ENCODE measurements at places on chromosomes 12 and 14.

- DNase-seq = no peak
Measured at GRCh38 chr12:22046968-22047390, 961 bp downstream of the CMAS start.

GRCh38 chr12:75564398-75564797 is 53.0 kb upstream of the KRR1 start:
- no peak for DNase-seq

GRCh38 chr12:107326237-107326636 is 232.9 kb upstream of the CRY1 start:
- DNase-seq = no peak

DNA sequence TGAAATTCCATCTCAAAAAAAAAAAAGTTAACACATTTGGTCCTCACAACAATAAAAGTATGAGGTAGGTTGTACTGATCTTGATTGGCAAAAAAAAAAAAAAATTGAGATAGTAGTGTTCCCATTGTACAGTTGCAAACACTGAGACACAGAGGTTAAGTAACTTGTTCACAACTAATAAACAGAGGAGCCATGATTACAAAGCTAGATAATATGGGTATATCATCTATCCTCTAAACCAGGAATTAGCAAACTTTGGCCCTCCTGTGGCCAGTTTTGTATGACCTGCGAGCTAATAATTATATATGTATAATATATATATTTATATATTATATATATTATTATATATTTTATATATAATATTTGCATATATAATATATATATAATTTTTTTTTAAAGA is 2.3 kb upstream of the PSME1 start:
- no peak for DNase-seq

GRCh38 chr14:54177019-54177418 is 219.8 kb upstream of the CDKN3 start:
- DNase-seq = no peak

DNA sequence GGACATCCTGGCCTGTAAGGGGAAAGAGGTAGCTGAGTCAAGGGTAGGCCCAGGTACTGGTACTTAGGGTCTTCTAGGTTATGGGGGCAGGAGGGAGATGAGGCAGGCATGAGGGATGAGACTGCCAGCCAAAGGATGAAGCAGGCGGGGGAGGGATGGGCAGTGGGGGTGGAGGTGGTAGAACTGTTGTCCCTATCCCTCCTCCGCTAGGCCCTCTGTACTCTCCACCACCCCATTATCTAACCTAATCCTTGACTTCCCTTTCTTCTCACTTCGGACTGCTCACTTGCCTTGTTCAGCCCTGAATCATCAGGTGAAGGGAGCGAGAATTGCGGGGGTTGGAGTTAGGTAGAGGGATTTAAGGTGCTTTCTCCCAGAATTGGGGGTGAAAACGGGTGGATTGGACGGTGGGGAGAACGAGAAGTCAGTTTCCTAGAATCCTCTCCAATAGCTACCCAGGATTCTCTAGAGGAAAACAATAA is 562 bp downstream of the PAN2 start:
- no peak for DNase-seq

DNA sequence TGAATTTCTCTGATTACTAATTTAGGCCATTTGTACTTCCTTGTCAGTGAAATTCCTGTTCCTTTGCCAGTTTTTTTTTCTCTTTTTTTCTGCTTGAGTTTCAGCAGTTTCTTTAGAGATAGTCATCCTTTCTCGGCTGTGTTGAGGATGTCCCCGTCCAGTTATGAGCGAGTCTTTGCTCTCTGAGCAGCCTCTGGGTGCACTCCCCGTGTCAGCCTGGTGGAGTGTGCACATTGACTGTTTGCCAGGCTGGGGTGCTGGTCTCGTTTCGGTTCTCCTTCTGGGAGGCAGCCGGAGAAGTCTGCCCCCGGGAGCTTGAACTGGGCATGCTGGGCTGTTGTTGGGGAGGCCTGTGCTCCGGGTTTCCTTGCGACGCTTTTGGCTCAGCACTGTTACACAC is 3.0 kb downstream of the PACS2 start:
- DNase-seq = no peak

DNA sequence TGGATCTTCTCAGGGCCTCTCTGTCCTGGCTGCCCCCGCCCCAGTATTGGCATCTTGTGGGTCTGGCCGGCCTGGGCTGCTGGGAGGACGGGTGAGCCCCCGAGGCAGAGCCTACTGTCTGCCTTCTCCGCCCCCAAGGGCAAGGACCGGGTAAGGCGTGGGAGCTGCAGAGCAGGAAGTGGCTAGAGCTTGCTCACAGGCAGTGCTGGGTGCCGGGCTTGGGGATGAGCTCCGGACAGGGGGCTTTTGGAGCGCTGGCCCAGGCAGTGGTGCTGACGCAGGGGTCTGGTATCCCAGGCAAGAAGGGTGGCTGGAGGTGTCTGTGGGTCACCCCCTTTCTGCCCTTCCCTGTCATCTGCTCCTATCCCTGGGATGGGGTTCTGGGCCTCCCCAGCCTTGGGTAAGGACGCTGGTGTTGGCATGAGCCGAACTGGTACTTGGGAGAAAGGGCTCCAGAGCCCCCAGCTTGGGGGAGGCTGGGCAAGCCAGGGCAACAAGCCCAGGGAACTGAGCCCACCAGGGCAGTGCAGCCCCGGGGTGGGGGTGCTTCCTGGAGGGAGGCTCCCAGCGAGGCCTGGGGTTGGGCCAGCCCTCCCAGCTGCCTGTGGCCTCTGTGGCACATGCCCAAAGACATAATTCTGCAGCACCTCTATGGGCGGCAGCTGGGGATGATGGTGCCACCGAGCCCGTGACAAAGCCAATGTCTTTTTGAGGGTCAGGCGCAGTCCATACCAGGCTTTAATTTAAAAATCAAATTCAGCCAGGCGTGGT is 126.3 kb downstream of the KIF26A start:
- no peak for DNase-seq

GRCh38 chr12:19999805-20000138 is 368.6 kb upstream of the PDE3A start:
- no peak for DNase-seq

- DNase-seq = no peak
Measured at GRCh38 chr12:92547420-92547819, 155.4 kb upstream of the PLEKHG7 start.

DNA sequence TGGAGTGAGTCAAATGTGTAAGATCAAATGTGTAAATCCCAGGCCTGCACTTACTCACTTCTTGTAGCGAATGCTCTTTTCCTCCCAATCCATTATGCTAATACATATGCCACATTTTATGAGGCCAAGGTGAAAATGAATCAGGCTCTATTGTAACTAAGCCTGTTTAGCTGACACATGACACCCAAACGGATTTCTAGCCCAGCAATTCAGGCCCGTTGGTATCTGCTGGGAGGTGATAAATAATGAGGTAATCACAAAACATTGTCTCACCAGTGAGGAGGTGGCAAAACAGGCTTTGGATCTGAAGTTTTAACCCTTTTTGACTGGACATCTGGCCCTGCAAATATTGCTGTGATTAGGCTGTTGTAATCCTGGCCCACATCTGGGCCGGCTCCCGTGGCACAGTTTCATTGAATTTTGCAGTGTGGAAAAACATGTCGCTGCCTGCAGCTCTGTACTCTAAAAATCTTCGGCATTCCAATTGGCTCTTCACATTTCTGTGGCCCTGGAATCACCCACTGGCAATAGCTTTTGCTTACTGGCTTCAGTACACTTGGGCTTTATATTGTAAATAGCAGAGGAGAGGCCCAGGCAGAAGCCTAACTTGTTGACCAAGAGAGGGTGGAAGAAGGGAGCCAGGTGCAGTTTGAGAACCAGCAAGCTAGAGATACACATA is 106.1 kb downstream of the PAX9 start:
- DNase-seq = no peak

DNA sequence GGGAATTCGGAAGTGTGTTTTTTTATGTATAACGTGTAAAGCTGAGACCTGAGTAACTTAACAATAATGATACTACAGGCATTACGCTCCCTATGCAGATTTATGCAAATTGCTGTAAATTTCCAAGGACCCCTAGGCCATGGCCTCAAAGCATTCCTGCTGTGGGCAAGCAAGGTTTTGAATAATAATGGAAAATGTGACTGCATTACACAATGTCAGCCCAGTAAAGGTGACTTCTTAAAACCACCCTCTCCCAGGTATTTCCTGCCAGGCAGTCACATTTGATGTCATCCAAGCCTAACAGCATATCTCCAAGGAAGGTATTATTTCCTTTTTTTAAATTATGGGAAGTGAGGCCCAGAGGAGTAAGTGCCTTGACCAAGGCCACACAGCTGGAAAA is 621.0 kb downstream of the BCL11B start:
- DNase-seq = no peak

- no peak for DNase-seq
Measured at GRCh38 chr12:97127061-97127460, 220.0 kb downstream of the NEDD1 start.

GRCh38 chr12:82069931-82070514 is 288.2 kb downstream of the CCDC59 start:
- no peak for DNase-seq

DNA sequence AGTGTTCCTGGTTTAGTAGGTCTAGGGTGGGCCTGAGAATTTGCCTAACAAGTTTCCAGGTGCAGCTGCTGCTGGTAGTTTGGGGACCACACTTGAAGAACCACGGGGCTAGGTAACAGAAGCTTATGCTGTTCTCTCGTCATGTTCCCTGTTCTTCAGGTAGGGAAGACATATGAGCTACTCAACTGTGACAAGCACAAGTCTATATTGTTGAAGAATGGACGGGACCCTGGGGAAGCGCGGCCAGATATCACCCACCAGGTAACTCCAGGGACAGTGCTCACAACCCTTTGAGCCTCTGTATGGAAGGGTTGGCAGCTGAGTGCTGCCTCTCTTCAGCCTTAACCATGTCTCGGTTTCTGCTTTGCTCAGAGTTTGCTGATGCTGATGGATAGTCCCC is 3.5 kb downstream of the EMG1 start:
- DNase-seq = no peak

- DNase-seq = no peak
Measured at GRCh38 chr12:38954238-38954873, 49.0 kb upstream of the CPNE8 start.

DNA sequence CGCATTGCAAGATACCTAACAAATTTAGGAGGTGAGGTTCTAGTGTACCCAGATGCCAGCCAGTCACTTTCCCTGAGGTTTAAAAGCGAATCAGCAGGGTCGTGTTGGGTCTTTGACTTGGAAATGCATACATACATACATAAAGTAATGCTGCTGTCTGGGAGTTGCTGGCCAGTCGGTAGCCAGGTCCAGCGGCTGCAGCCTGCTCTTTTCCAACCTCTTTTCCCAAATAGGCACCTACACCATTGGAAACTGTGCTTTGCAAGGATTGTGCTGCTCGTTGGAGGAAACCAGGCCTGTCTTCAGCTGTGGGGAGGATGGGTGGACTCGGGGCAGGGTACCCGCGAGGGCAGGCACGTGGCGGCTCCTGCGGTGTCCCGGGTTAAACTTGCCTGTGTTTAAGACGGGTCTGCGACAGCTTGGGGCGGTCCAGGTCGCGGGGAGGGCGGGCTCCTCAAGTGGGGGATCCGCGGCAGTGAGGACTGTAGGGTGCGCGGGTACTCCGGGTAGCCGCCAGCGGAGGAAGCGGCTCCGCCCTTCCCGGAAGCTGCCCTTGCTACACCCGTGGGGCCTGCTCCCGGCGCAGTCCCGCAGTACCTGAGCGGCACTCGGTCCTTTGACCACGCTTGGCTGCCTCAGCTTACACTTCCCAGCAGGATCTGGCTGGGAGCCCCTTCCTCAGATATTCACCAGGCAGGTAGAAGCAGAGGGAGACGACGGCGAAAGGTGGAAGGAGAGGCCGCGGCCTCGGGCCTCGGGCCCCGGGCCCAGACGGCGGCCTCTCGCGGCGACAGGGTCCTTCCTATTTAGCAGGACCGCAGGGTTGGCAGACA is 2.7 kb downstream of the TTC6 start:
- DNase-seq = no peak

- no peak for DNase-seq
Measured at GRCh38 chr14:53011053-53011462, 60.2 kb upstream of the FERMT2 start.

GRCh38 chr12:31488737-31489338 is 102.1 kb downstream of the DENND5B start:
- DNase-seq = no peak

- DNase-seq = no peak
Measured at GRCh38 chr14:21719841-21720240, 46.2 kb upstream of the OR4E1 start.

DNA sequence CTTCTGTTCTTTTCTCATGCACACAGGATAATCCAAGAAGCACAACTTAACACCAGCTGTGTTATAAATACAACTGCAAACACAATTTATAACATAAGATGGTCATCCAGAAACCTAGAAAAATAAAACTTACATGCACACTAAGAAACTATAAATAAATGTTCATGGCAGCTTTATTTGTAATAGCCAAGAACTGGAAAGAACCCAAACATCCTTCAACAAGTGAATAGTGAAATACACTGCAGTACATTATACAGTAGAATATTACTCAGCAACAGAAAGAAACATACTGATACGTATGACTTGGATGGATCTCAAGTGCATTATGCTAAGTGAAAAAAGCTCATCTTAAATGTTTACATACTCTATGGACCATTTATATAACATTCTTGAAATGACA is 132.7 kb downstream of the SPTSSA start:
- no peak for DNase-seq

- no peak for DNase-seq
Measured at GRCh38 chr14:77260631-77261030, 10.4 kb downstream of the NGB start.

DNA sequence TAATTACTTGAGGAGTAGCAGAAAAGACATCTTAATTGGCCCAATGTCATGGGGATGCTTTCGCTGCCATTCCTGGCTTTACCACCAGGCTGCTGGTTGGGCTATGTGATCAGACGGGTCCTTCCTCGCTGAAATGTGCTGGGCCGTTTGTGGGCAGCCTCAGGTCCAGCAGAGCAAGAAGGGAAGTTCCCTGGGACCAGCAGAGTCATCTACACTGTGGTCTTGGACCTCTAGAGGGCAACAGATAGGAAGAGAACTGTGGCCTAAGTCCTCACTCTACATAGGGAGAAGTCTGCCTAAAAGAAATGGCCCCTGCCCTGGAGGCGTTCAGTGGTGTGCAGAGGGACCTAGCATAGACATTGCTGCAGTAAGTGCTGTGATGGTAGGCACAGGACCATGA is 10.9 kb downstream of the EVL start:
- DNase-seq = no peak

All from NK-92 treated with Interleukin-12 subunit alpha and Interleukin-12 subunit beta, amount 100 ng/mL, for 24 hours (cell line).